CD4-positive, alpha-beta T cell treated with Interleukin-10 for 1 hour (primary cell): ENCODE measurements at places on chromosomes 12 and 14.

GRCh38 chr12:57127101-57127725 lies 1.1 kb upstream of the LRP1 start:
- DNase-seq: peak; percentile 30

- no peak for DNase-seq
These were observed 86.4 kb upstream of the PIWIL1 start for GRCh38 chr12:130251236-130251780.

DNA sequence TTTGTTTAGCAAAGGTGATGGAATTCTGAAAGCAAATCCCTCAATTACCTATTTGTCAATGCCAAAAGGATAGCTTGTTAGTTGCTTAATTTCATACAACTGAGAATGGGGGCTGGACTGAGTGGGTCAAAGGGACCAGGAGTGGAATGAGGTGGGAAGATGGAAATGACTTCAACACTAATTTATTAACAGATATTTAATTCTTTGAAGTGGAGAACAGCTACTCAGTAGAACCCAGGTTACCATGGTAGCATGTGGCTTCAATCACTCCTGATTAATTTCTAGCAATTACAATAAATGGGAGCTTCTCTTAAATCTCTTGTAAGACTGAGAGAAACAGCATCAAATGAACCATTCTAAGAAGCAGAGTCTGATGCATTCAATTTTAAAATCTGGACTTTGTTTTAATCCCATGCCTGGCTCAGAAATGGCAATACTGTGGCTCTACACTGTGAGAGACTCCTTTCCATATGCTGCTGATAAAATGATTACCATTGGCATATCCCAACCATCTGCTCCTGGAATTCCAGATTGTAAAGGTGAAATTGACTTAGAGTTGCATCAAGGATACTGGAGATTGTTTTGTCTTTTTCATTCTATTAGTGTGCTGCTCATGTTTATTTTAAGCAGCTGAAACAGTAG lies 607.8 kb downstream of the SNAPC1 start:
- DNase-seq: no peak

GRCh38 chr12:3130057-3130830 lies 53.1 kb downstream of the TSPAN9 start:
- DNase-seq: no peak

GRCh38 chr12:69425417-69425816 lies 44.8 kb upstream of the FRS2 start:
- DNase-seq: no peak

GRCh38 chr12:57779736-57780135 lies 2.9 kb upstream of the TSFM start:
- no peak for DNase-seq

DNA sequence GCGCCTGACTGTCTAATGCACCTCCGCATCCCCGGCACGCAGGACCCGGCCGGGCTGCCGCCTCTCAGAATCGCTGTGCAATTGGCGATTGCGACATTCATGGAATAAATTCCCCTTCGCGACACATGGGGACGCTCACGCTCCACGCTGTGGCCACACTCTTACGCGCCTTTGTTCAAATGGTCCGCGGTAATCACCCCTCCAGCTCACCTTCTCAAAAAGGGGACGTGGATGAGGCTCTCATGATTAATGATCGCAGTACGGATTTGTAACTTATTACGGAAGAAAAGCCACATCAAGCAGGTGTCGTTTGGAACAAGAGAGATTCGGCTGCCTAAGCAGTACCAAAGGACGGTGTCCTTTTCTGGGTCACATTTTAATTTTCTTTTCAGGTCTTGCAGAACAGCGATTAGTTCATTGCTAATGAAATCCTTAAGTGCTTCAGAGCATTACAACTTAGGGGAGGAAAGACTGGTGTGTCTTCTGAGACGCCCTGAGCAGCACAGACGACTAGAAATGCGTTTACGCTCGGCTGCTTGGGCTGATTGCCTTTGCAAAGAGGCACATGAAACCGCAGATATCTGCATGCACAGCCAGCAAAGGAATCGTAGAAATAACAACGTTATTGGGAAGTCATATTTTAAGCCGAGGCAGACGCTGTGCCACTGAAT lies 37.3 kb upstream of the ADGRD1 start:
- DNase-seq: peak; percentile 4

DNA sequence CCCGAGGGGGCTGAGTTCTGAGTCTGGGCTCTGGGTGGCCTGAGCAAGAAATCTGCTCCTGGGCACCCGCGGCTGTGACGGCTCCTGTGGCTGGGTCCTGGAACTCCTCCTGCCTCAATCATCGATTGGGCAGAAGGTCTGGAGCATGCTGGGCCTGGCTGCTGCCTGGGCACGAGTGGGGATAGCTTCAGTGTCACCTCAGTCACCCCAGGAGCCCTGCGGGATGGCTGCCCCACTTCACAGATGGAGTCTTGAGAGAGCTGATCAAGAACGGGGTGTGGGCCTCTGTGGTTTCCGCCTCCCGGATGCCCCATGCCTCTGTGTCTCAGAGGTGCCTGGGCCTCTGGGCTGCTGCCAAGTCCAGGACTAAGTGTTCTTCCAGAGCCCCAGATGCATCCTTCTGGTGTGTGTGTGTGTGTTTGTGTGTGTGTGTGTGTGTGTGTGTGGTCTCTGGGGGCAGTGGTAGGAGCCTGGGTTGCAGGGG lies 185.6 kb upstream of the C14orf180 start:
- peak; percentile 78 for DNase-seq

DNA sequence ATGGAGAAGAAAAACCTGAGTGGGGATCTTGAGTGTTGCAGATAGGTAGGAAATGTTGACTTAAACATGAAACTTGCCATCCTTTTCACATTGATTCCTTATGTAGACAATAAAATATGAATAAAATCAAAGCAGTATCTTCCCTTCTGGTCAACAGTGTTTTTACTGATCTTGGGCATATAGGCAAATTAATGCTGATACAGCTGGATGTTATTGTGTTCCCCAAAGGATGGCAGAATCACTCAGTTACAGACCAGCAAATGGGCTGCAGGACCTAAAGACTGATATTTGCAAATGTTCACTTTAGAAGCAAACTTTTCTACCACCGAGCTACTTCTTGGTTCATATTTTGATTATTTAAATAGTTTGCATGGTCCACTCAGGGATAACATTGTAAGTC lies 33.9 kb downstream of the MTHFD1 start:
- no peak for DNase-seq

- DNase-seq: no peak
These were observed 5.8 kb downstream of the PPP1R12A start for GRCh38 chr12:79929065-79929464.
